ENCODE measurements at places on chromosomes 2 and 18.

GRCh38 chr18:56469582-56469981 lies 168.8 kb downstream of the TXNL1 start:
- no peak for DNase-seq

GRCh38 chr2:45918463-45919159 lies 267.1 kb downstream of the PRKCE start:
- DNase-seq = no peak

GRCh38 chr2:198774576-198774975 lies 683.2 kb downstream of the SATB2 start:
- DNase-seq = no peak

DNA sequence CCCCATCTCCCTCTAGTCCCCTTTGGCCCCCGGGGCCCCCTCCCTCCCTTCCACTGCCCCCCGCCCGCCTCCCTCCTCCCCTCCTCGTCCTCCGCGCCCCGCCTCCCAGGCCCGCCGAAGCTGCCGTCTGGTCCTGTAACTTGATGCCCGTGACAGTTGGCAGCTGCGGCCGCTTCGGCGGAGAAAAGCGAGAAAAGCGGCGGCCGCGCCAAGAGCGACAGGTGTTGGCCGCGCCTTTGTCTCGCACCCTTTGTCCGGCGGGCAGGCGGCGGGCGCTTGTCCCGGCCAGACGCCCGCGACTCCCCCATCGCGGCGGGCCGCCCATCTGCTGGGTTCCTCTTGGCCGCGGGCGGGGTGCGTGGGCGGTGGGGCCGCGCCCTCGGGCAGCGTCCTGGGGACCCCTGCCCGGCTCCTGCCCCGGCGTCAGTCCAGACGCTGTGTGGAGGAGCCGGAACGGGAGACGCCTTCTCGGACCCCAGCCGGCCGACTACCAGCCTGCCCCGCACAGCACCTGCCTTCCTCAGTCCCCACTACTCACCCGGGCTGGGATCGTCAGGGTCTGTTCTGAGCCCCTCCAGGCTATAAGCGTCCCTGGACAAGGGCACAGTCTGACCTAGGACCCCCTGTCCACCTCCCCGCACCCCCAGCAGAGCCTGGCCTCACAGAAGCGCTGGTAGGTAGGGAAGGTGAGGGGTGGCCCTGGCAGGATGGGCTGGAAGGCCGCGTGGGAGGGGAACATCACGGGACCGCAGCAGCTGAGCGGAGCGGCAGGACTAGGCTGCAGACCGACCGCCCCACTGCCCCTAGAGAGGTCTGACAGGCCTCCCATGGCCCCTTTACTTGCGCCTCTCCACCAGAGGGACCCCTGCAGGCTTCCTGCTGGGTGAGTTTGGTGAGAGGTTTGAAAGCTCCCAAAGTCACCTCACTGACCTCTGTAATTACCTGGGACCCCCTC lies 1.2 kb upstream of the HES6 start:
- DNase-seq = no peak

DNA sequence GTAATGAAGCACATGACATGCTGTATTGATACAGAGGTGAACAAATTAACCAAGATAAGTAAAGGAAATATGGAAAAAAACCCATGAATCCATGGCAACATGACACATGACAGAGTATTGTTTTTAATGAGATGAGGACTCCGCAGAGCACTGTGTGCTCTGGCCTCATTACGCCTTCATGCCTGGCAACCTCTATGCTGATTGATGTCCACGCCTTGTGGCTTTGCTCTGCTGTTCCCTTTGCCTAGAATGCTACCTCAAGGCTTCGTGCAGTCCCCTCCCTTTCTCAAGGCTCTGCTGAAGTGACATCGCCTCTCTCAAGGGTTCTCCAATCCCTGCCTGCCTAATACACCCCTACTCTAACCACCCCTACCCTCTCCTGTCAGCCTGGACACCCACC lies 8.4 kb downstream of the SIGLEC15 start:
- DNase-seq = no peak
